ENCODE measurements at places on chromosomes 2 and 18. TPM values are rescaled to one million over a fixed set of nuclear protein-coding genes. Genes with fewer than 3 reads are reported as not detected.

DNA sequence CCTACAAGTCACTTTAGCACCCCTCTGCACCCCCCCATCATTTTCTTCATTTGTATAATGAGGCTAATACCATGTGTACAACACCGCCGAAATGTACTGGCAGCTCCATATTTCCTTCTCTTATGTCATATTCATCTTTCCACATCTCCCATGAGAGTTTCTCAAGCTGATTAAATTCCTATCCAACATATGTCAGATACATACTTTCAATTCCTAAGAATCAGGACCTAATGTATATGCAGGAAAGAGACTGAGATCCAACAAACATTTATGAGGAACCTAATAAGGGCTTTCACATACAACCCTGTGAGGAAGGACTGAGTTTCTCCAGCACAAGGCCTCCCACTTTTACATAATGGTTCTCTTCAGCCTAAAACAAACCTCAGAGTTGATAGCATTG is 41.9 kb downstream of the PRKD3 start:
- no peak for DNase-seq

DNAJC5G gene
- 2.7 TPM for total RNA-seq

IGFBP5 gene
- total RNA-seq: 6.1 TPM

GRCh38 chr2:212968284-212969081 is 182.9 kb downstream of the IKZF2 start:
- no peak for DNase-seq

BOLL gene
- not detected for total RNA-seq

- DNase-seq: peak; percentile 79
Observed at GRCh38 chr2:229313591-229313990, 42.5 kb upstream of the PID1 start.

- DNase-seq: peak; percentile 80
Observed at GRCh38 chr2:177239932-177240630, 24.4 kb downstream of the NFE2L2 start.

- DNase-seq: no peak
Observed at GRCh38 chr2:188050726-188051125, 240.9 kb upstream of the GULP1 start.

TMBIM1 gene
- total RNA-seq: 134 TPM

All from dermis blood vessel endothelial cell (primary cell).